NB4 (cell line): ENCODE measurements at places on chromosomes 2 and 18.

GRCh38 chr2:62554440-62554839 lies 48.4 kb upstream of the TMEM17 start:
- no peak for DNase-seq

- DNase-seq, result peak; percentile 15
These were observed 170.6 kb downstream of the METTL4 start for GRCh38 chr18:2400701-2401196.

- DNase-seq, result no peak
These were observed 33.9 kb downstream of the ERLEC1 start for GRCh38 chr2:53820711-53821110.

DNA sequence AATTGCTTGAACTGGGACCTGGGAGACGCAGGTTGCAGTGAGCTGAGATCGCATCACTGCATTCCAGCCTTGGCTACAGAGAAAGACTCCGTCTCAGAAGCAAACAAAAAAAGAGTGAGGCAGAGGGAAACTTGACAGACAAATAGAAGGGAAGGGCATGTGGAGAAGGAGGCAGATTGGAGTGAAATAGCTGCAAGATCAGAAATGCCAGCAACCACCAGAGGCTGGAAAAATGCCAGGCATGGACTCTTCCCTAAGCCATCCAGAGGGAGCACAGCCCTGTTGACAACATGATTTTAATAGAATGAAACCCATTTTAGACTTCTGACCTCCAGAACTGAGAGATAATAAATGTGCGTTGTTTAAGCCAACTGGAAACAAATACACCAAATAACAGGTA lies 447.2 kb upstream of the SPHKAP start:
- no peak for DNase-seq

DNA sequence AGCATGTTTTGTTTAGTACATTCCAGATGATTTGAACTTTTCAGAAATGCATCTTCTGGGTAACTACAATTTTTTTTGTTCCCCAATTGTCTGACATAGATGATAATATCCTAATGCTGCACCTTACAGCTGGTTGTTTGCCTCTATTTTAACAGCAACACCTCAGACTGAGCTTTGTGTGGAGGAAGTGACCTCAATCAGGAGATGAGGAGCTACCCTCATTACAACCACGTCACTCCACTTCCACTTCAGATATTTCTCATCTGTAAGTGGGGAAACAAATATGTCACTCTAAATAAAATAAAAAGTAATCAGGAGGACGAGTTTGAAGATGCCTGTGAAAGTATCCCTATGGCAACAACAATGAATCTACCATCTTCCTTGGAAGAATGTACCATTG lies 12.1 kb upstream of the SRSF7 start:
- DNase-seq, result no peak

GRCh38 chr2:29260142-29260772 lies 145.0 kb downstream of the CLIP4 start:
- no peak for DNase-seq

GRCh38 chr2:124327303-124327702 lies 302.2 kb downstream of the CNTNAP5 start:
- no peak for DNase-seq
